Stimulated activated CD4-positive, alpha-beta T cell treated with anti-CD3 and anti-CD28 coated beads, Interleukin-1b, Interleukin-23, amount 100 ng/mL, for 24 hours (primary cell): ENCODE measurements at places on chromosomes 4 and X.

GRCh38 chr4:173403051-173403450 is 4.1 kb upstream of the SCRG1 start:
- DNase-seq, result no peak

- DNase-seq, result no peak
Measured at GRCh38 chrX:106927700-106928099, 7.5 kb downstream of the CLDN2 start.

DNA sequence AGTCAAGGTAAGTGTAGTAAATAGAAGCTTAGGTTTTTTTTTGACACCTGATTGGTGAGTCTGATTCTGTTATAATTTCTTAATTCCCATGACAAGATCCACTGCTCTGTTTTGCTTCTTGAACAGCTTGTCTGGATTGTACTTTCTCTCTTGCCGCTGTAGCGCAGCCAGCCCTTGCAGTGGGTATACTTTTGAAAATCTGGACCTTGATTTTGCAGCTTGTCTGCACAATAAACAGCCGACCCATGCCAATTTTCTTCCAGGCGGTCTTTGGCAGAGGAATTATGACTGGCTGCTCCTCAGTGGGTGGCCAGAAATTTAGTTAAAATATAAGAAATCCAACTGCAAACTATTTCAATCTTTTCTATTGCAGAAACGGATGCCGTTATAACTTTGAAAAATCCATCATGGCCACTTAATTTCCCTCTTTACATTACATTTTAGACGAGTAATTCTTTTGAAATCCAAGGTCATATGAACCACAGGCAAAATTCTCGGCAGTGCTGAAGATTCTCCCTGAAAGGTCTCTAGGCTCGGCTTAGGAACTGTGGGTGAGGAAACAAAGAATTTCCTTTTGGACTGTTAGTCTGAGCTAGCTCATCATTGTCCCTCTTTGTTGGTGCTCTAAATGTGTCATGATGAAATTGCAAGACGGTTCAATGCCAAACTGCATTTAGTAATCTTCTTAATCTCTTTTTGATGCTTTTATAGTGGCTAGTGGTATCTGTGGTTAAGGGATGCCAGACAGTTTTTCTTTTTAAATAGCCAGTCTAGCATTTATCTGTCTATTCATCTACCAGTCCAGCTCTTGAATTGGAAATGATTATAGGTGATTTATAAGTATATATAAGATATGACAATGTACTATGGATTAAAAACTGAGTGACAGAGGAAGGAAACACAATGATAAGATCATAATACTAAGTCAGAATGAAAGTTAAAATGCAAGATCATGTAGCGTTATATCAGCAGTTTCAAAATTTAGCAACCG is 31.5 kb upstream of the PTTG2 start:
- no peak for DNase-seq

DNA sequence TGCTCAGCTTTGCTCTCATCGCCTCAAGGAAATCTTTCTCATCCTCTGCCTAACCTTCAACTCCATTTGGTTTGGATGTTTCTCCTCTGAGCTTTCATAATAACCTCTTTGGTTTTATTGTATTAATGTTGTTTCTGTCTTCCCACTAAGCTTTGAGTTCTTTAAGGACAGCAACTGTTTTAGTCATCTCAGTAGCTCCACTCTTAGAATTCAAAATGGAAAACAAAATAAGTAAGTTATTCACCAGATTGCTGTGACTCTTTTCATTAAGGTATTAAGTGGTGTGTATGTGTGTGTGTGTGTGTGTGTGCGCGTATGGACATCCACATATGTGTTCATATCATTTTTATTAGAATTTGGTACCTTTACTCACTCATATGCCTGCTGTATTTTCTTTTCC is 279.2 kb upstream of the BOD1L1 start:
- DNase-seq, result no peak

- DNase-seq, result no peak
Measured at GRCh38 chr4:1369091-1369450, 22.1 kb downstream of the UVSSA start.

DNA sequence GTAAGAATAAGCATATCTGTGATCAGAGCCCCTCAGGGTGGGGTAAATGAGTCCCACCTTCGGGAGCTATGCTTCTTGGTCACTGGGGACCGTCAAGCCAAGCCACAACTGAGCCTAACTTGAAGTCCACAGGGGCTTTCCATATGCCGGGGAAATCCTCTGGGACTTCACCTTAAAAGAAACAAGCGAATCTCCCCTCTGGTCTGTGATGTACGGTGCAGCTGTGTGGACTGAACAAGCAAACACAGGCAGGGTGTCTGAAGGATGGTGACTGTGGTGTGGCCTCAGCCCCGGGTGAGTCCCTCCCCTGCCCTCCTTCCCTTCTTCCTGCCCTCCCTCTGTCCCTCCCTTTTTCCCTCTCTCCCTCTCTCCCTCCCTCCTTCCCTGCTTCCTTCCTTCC is 29.7 kb upstream of the PPP2R2C start:
- DNase-seq, result no peak

DNA sequence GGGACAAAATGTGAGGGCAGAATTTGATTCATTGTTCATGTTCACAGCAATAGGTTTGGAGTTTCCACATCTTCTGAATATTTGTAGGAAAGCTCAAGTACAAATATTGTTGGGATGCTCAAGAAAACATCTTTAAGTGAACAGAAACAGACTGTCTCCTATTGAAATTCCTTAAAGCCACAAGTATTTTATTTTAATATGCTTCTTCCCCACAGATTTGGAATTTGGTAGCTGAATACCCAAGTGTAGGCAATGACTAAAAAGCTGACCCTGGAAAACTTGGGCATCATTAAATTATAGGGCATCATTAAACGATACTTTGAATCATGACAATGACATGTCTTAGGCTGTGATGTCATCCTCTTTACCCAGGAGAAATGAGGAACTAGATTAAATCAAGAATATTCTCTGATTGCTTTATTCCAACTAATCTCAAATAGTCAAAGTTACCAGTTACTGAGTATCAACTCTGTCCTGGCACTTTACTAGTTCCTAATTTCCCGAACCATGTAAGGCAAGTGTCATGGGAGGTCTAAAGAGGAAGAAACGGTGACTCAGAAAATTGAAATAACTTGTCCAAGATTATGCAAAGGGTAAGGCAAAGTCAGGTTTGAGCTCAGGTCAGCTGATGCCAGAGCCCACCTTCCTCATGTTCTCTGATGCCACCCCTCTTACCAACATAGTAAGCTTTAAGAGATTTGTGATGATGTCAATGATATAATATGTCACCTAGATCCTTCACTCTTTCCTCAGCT is 223.1 kb upstream of the LEF1 start:
- DNase-seq, result no peak

DNA sequence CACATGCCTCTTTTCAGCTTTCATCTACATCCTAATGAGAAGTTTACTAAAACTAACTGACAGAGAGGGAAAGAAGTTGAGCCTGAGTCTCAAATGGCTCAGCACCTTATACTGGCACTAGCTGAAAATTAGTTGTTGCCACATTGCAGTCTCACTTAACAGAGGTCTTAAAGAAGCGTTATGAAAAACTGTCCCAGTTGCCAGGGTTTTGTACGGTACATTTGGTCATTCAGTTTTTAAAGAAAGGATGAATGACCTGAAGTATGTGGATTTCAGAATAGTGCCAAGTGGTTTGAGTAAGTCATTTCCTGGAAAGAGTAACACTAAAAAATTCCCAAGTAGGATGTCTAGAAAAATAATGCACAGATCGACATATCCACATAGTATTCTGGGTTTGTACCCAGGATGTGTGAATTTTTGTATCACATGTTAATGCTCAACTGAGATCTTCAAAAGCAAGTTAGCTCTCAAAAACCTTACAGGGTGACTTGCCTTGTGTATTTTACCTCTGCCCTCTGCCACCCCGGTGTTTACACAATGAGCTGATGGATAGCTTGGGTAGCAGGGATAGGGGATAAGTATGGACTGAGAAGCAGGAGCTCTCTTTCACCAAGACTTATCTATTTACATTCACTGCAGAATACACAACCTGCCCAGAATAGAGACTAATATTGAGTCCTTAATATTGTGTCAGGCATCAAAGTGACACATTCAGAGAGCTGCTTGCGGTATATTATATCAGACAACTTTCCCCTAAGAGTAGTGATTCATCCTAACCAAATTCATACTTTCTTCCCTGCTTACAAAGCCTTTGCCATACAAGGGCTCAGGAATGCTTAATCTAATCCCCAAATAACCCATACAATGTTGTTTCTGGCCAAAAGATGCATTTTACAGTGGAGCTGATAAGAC is 1075.7 kb upstream of the PABPC4L start:
- no peak for DNase-seq

GRCh38 chrX:8233091-8233490 is 62.0 kb upstream of the VCX2 start:
- DNase-seq, result no peak

DNA sequence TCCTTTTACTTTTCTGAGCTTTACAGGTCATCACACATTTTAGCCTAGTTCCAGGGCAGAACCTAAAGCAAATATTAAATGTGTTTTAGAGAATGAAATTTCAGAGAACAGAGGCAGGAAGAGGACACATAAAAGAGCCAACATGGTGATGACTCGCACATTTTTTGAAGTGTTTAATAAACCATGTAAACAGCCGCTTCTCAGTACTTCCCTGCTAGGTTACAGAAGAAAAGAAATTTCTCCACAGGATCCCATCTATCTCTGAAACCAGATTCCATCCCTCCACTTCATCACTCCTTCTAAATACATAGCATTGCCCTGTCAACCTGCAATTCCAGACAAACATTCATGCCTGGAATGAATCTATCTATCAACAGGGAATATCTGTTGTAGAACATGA is 949.5 kb upstream of the PCDH7 start:
- DNase-seq, result no peak

DNA sequence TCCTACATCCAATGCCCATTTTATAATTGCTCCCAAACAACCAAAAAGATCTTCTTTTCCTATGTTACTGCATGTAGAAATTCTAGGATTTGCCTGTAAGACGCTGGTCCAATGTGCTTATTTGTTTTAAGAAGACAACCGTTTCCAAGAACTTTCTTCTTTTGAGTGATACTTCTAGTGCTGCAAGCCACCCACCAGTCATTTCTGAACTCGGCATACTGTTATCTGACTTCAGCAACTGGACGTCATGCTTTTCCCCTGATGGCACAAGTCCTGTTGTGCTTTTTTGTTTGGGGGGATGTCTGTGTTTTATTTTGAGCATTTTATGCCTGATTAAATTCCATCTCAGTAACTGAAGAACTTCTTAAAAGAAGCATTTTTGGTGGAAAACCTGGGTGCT is 16.0 kb upstream of the RAP1GDS1 start:
- no peak for DNase-seq

DNA sequence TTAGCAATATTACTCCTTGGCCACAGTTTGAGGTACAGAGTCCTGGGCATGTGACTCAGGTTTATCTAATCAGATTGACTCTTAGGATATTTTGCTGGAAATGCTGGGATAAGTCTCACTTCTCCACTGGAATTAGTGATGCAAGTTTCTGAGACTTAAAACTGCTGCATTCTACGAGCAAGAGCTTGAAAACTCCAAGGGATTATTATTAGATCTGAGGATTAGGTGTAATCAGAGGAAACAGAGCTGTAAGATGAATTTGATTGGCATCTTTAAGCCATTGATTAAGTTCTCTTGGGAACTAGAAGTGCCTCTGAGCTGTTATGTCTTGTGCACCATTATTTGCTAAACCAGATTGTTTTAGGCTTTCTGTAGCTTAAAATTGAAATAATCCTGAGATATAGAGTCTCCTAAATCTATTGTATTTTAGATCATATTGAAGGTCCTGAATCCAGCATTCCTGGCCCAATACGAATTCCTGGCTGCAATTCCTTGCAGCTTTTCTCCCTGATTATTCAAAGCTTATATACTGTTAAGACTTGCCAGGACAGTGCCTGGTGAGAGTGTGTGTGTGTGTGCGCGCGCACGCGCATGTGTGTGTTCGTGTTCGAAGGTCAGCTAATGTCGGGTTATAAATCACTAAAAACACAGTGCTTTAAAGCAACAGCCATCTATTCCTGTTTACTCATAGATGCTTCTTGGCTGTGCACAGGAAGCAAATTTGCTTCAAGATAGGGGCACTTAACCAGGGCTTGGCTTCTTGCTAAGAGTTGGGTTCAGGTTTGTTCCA is 735.1 kb downstream of the STIM2 start:
- DNase-seq, result no peak

- DNase-seq, result no peak
Measured at GRCh38 chrX:123959281-123960063, 2.0 kb upstream of the STAG2 start.

- DNase-seq, result no peak
Measured at GRCh38 chr4:90425893-90426292, 298.7 kb downstream of the CCSER1 start.

DNA sequence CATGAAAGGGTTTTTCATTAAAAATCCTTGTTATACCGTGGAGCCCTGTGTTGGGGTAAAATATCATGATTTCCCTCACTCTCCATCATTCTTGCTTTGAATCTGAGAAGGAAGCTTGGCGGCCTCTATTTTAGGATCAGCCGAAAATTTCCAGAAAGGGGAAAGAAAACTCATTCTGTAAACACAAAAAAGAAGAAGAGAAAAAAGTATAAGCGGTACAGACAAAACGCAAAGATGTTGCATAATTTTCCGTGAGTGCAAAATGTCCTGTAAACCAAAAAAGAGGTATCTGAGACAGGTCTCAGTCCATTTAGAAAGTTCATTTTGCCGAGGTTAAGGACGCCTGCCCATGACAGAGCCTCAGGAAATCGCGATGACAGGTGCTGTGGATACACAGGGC is 5.3 kb downstream of the CSF2RA start:
- DNase-seq, result no peak

DNA sequence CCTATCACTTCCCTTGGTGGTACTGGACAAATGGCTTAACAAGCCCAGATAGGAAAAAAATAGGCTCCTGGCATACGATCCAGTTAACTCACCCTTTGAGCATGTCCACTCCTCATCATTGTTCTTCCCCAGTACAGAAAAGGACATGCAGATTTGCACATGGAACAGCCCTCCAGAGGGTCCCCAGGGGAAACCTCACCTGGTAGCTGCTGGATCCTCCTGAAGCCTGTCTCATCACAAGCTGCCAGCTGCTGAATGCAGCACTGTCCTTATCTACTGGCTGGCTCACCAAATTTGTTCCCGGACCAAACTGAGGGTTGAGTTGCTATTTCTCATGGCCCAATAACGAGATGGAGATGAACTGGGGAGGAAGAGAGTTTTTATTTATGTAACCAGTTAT is 49.4 kb downstream of the SERTM2 start:
- DNase-seq, result no peak

GRCh38 chr4:83152746-83153145 is 38.2 kb upstream of the PLAC8 start:
- DNase-seq, result no peak
